ENCODE measurements at places on chromosomes 1 and 21. TPM values are rescaled to one million over a fixed set of nuclear protein-coding genes. Genes with fewer than 3 reads are reported as not detected.

The STX12 gene
- 39.1 TPM for total RNA-seq

DNA sequence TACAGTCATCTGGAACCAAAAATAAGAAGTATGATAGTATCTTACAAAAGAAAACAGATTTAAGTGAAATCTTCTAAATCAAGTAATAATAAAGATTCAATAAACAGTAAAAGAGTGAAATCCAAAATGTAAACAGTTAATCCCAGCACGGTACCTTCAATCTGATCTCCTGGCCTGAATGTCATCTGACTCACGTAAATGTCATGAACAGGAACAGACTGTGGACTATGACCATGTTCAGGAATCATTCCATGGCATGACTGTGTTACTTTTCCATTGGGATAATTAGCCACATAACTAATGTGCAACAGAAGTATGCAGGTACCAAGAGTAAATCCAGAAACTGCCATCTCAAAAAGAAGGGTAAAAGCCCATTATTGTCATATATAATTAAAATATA, 18.0 kb downstream of the FRRS1 start:
- ATAC-seq, result no peak

- no peak for ATAC-seq
These were observed 5.2 kb upstream of the SH3GLB1 start for GRCh38 chr1:86699186-86699585.

DNA sequence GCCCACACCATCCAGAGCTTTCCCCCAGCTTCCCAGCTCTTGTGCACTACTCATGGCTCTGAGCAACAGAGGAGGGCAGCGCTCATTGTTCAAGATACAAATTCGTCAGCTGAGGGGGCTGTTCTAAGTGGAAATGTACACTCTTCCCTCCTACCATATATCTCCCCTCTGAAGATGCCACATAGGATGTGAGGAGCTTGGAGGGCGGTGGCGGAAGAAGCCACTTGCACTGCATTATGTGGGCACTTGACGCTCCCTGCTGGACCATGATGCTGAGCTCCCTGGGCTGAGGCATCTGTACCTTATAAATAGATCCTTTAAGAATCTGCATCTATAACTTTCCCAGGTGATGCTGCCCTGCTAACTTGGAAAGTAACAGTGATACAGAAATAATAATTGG, 477.6 kb upstream of the DEPDC1 start:
- ATAC-seq, result no peak

DNA sequence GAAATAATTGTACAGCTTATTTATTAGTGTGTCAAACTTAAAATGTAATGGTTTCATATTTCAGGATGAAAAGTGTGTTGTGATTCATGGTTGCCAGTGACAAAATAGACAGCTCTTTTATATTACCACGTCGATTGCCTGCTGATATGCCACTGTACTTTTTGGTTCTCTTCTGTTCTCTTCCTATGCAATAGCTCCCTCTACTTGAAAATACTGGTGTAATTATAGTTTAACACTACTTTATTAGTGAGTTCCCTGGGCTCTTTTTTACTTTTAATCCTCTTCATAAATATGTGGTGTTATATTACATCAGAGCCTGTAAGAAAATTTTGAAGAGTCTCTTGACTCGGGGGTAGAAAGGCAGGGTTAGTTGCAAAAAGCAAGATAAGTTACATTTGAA, 111.3 kb downstream of the PATJ start:
- no peak for ATAC-seq

All from activated T-helper 17 cell treated with anti-CD3 and anti-CD28 coated beads, Interleukin-2, amount 50 U/mL, for 72 hours (primary cell).